ENCODE measurements at places on chromosomes 11 and 22. TPM values are rescaled to one million over a fixed set of nuclear protein-coding genes. Genes with fewer than 3 reads are reported as not detected.

OR51B5 gene
- 0.85 TPM for total RNA-seq

RIN1 gene
- 3.0 TPM for total RNA-seq

LARGE2 gene
- total RNA-seq: not detected

CST6 gene
- not detected for total RNA-seq

DERL3 gene
- total RNA-seq: not detected

SLC22A6 gene
- not detected for total RNA-seq

HBE1 gene
- not detected for total RNA-seq

OSM gene
- 0.82 TPM for total RNA-seq

ADAMTS15 gene
- 22.7 TPM for total RNA-seq

PRG3 gene
- not detected for total RNA-seq

OR52I2 gene
- total RNA-seq: not detected

TMEM132A gene
- total RNA-seq: 0.51 TPM

MAFF gene
- total RNA-seq: 42.2 TPM

UCP2 gene
- 43.6 TPM for total RNA-seq

C22orf15 gene
- not detected for total RNA-seq

THOC5 gene
- total RNA-seq: 26.9 TPM

HTR3B gene
- total RNA-seq: not detected

SSTR3 gene
- total RNA-seq: not detected

ACAT1 gene
- 235 TPM for total RNA-seq

CSNK2A3 gene
- 4.5 TPM for total RNA-seq

OR4D10 gene
- total RNA-seq: not detected

SOX6 gene
- 6.8 TPM for total RNA-seq

C22orf23 gene
- total RNA-seq: 2.1 TPM

SGSM1 gene
- total RNA-seq: under 0.01 TPM

FBLN1 gene
- 156 TPM for total RNA-seq

FOLH1 gene
- not detected for total RNA-seq

MB gene
- total RNA-seq: not detected

POTEH gene
- not detected for total RNA-seq

SLN gene
- not detected for total RNA-seq

VSIG10L2 gene
- not detected for total RNA-seq

SNX32 gene
- 0.85 TPM for total RNA-seq

PCNX3 gene
- total RNA-seq: 25.2 TPM

PKNOX2 gene
- 1.8 TPM for total RNA-seq

FGF19 gene
- total RNA-seq: not detected

BCO2 gene
- total RNA-seq: 5.8 TPM

SYCE3 gene
- not detected for total RNA-seq

C1QTNF4 gene
- 0.82 TPM for total RNA-seq

SNAP29 gene
- 20.5 TPM for total RNA-seq

CARNS1 gene
- total RNA-seq: 0.22 TPM

RFPL3 gene
- total RNA-seq: not detected

ENTHD1 gene
- not detected for total RNA-seq

LUZP2 gene
- 0.66 TPM for total RNA-seq

RELT gene
- 3.1 TPM for total RNA-seq

CLDN5 gene
- 111 TPM for total RNA-seq

MOGAT2 gene
- total RNA-seq: 0.57 TPM

OR5B21 gene
- total RNA-seq: not detected

ESAM gene
- total RNA-seq: 20.7 TPM

LPXN gene
- 20.0 TPM for total RNA-seq

OR8G1 gene
- not detected for total RNA-seq

RBMXL2 gene
- total RNA-seq: not detected

SPDYC gene
- total RNA-seq: not detected

GGTLC2 gene
- total RNA-seq: not detected

CCDC87 gene
- total RNA-seq: not detected

GSTT2B gene
- total RNA-seq: 2.5 TPM

HEPN1 gene
- total RNA-seq: not detected

Data from subcutaneous adipose tissue (tissue), 4 donors.